Activated CD8-positive, alpha-beta memory T cell treated with anti-CD3 and anti-CD28 coated beads for 4 hours (primary cell): ENCODE measurements at places on chromosomes 16 and 17.

DNA sequence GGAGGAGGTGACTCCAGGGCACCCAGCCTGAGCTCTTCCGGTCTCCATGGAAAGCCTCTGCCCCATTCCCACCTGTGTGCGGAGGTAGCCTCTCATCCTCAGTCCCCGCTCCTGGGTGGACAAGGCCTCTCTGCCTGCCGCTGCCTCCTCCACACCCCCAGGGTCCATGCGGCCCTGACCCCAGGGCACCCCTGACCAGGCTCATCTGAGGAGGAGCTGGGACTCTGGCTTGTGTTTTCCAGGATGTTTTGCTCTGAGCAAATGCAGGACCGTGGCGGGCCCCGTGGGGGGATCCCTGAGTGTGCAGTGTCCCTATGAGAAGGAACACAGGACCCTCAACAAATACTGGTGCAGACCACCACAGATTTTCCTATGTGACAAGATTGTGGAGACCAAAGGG, 6.9 kb downstream of the CD300A start:
- DNase-seq = no peak

DNA sequence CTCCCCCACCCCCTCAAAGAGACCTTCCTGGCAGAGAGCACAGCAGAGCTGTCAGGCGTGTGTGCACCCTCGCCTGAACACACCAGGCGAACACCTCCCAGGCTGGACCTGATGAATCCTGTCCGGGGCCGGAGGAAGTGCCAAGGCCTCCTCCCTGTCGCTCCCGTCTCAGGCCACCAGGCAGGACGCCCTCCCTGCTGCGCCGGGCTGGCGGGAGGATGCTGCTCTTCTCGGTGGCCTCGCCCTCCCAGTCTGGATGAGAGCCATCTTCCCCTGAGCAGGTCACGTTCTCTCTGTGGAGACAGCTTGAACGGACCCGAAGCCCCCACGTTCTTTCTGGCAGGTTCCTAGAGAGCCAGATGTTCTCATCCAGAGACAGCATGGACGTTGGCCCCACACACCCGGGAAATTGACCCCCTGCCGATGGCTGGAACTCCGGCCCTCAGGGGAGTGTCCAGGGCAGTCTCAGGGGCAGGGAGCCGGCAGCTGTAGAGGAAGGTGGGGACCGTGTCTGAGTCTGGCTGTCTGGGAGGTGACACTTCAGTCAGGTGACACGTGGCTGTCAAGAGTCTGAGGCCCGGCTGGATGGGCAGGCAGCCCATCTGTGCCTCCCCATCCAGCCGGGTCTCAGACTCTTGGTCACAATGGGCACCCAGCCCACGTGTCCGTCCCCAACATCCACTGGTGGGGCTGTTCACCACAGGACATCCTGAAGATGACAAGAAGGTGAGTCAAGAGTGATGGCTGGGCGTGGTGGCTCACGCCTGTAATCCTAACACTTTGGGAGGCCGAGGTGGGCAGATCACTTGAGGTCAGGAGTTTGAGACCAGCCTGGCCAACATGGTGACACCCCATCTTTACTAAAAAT, 5.0 kb upstream of the TIMP2 start:
- no peak for DNase-seq

DNA sequence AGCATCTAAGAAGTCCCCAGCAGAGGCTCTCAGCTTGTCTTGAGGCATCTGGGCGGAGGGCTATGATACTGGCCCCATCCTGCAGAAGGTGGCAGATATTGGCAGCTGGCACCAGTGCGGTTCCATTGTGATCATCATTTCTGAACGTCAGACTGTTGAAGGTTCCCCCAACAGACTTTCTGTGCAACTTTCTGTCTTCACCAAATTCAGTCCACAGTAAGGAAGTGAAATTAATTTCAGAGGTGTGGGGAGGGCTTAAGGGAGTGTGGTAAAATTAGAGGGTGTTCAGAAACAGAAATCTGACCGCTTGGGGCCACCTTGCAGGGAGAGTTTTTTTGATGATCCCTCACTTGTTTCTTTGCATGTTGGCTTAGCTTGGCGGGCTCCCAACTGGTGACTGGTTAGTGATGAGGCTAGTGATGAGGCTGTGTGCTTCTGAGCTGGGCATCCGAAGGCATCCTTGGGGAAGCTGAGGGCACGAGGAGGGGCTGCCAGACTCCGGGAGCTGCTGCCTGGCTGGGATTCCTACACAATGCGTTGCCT, at the start of gene CIITA:
Gene CIITA, plus strand, starts transcription at position 404 of the 543 bp plus-strand sequence. Its CDS starts 129 bp downstream, at position 533.
- DNase-seq = no peak

- DNase-seq = no peak
Observed at GRCh38 chr16:53740476-53740875, 36.5 kb downstream of the FTO start.

GRCh38 chr16:74732707-74733350, 32.2 kb upstream of the MLKL start:
- DNase-seq = no peak

- DNase-seq = no peak
Observed at GRCh38 chr17:49994085-49995054, 654 bp downstream of the DLX3 start.

DNA sequence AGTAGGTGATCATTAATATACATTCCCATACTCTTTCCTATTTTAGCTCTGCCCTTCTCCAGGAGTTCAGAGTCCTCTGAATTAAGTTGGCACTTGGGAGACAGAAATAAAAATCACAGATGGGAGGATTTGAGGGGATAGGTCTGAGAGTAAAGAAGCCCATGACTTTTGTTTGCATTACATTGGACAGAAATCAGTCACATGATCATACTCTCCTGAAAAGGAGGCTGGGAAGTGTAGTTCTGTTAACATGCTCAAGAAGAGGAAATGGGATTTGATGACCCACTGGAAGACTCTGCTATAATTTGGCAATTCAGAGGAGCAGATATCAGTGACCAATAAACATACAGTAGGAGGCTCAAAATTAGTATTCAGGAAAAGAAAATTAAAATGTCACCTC, 674.9 kb upstream of the C16orf82 start:
- DNase-seq = no peak
